ENCODE measurements at places on chromosomes 13 and 19. TPM values are rescaled to one million over a fixed set of nuclear protein-coding genes. Genes with fewer than 3 reads are reported as not detected.

IGFL1 gene
- total RNA-seq = not detected

PLK5 gene
- not detected for total RNA-seq

KCNN4 gene
- 53.0 TPM for total RNA-seq

FCER2 gene
- 0.23 TPM for total RNA-seq

GRCh38 chr19:49340069-49340864 is 5.1 kb downstream of the CD37 start:
- no peak for DNase-seq
- peak overlapping the region; percentile 50 for H3K27ac ChIP-seq
- no peaks in the 10 kb centered on the region for H3K27me3 ChIP-seq

- H3K27me3 ChIP-seq = no peaks in the 10 kb centered on the region
- H3K27ac ChIP-seq = no peak overlapping the region
- no peaks in the 10 kb centered on the region for H3K36me3 ChIP-seq
- H3K4me3 ChIP-seq = no peak overlapping the region
- DNase-seq = no peak
Observed at GRCh38 chr13:69882451-69882850, 225.2 kb upstream of the ATXN8OS start.

DNA sequence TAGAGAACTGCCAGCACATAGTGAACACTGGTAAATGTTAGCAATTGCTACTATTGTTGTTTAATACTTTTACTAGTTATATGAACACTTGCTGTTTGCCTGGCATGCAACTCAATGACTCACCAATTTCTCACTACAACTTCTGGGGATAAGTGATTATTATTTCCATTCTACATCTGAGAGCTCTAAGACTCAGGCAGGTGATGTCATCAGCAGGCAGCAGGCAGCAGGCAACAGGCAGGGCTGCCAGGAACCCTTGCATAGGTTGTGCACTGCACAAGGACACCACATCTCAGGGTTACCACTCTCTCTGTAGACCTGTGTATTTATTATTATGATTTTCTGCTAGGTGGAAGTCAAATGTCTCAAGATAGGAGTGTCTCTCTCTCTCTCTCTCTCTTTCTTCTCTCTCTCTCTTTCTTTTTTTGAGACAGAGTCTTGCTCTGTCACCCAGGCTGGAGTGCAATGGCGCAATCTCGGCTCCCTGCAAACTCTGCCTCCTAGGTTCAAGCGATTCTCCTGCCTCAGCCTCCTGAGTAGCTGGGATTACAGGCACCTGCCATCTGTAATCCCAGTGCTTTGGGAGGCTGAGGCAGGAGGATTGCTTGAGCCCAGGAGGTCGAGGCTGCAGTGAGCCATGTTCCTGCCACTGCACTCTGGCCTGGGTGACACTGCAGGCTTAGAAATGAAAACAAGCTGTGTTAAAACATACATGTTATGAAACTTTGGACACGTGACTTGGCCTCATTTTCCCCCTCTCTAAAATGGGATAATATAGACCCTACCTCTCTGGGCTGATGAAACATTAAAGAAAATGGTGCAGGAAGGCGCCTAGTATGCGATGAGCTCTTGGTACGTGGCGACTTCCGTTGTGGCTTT is 22.7 kb downstream of the HPN start:
- no peak for DNase-seq
- no peak overlapping the region for H3K4me3 ChIP-seq
- H3K4me1 ChIP-seq = peaks cover 8% of the 10 kb centered on the region
- peaks cover 2% of the 10 kb centered on the region for H3K27me3 ChIP-seq
- H3K36me3 ChIP-seq = no peaks in the 10 kb centered on the region

- no peaks in the 10 kb centered on the region for H3K27me3 ChIP-seq
- no peaks in the 10 kb centered on the region for H3K4me1 ChIP-seq
- no peak for DNase-seq
Observed at GRCh38 chr13:37369616-37370015, 229.0 kb downstream of the POSTN start.

DNA sequence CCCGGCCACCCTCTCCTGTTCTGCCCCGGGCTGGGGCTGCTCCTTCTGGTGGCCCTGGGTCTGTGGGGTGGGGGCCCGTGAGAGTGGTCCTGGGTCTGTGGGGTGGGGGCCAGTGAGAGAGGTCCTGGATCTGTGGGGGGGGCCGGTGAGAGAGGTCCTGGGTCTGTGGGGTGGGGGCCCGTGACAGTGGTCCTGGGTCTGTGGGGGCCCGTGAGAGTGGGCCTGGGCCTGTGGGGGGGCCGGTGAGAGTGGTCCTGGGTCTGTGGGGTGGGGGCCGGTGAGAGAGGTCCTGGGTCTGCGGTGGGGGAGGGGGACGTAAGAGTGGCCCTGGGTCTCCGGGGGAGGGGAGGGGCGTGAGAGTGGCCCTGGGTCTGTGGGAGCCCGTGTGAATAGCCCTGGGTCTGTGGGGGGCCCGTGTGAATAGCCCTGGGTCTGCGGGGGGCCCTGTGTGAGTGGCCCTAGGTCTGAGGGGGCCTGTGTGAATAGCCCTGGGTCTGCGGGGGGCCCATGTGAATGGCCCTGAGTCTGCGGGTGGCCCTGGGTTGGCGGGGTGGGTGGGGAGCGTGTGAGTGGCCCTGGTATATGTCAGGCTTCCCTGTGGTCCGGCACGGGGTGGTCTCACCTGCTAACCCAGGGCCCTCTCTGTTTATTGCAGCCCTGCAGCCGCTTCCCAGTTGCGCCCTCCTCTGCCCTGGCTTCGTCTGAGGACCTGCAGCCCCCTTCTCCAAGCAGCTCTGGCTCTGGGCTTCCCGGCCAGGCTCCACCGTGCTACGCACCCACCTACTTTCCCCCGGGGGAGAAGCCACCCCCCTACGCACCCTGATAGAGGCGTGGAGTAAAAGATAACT is 52.3 kb downstream of the TMEM255B start:
- H3K27ac ChIP-seq = no peak overlapping the region
- no peaks in the 10 kb centered on the region for H3K36me3 ChIP-seq
- H3K4me1 ChIP-seq = peaks cover 11% of the 10 kb centered on the region
- H3K27me3 ChIP-seq = no peaks in the 10 kb centered on the region
- H3K4me3 ChIP-seq = no peak overlapping the region

DNA sequence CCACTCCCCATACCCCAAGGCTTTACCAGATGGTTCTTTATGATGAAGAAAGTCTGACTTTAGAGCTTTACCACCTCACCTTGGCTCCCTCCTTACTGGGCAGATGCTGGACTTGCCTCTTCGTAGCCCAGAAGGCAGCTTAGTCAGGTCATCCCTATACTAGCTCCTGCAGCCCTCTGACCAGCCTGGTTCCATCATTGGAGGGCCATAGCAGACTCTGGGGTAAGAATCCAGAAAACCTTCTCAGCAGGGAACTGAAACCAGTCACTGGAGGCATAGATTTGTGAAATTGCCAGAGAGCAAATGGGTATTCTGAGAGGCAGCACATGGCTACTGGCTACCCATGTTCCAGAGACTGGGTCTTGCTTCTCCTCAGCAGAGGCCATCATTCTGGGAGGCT is 21.8 kb upstream of the ZNF492 start:
- H3K27ac ChIP-seq = no peak overlapping the region
- no peak overlapping the region for H3K4me3 ChIP-seq
- H3K4me1 ChIP-seq = no peaks in the 10 kb centered on the region
- no peak for DNase-seq
- no peaks in the 10 kb centered on the region for H3K27me3 ChIP-seq
- no peaks in the 10 kb centered on the region for H3K36me3 ChIP-seq

DNA sequence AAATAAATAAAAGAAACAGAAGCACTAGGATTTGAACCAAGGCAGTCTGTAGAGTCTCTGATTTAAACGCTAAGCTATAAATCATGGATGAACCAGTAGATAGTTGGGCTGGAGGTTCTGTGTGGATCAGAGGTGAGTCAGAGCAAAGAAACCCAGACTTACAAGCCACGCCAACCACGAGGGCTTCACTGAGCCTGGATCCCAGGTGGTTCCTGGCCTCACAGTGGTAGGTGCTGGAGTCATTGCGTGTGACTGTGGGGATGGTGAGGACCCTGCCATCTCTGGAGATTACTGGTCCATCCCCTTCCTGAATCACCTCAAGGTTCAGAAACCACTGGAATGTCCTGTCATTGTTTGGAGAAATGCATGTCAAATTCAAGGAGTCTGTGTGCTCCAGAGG is 19.3 kb upstream of the CEACAM20 start:
- no peaks in the 10 kb centered on the region for H3K4me1 ChIP-seq
- H3K27me3 ChIP-seq = no peaks in the 10 kb centered on the region
- no peak overlapping the region for H3K4me3 ChIP-seq
- no peaks in the 10 kb centered on the region for H3K36me3 ChIP-seq

GRCh38 chr19:29745253-29745652 is 30.2 kb upstream of the C19orf12 start:
- no peaks in the 10 kb centered on the region for H3K36me3 ChIP-seq
- H3K27me3 ChIP-seq = peaks cover 10% of the 10 kb centered on the region
- H3K27ac ChIP-seq = no peak overlapping the region
- no peak for DNase-seq

DNA sequence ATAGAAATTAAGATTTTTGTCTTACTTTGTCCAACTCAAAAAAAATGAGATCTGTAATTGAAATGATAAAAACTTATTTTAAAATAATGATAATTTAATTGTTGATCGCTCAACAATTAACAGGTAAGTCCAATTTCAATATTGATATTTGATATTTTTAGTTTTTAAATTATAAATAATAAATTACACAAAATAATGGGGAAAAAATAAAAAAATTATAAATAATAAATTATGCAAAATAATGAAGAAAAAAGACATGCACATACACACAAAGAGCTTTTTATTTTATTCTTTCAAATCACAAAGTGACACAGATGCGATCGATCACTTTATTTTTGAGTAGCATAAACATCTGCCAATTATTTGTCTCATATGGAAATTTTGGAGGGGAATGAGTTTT is 40.8 kb downstream of the KCTD12 start:
- H3K36me3 ChIP-seq = no peaks in the 10 kb centered on the region
- no peaks in the 10 kb centered on the region for H3K4me1 ChIP-seq
- no peak overlapping the region for H3K27ac ChIP-seq
- DNase-seq = no peak
- peaks cover 10% of the 10 kb centered on the region for H3K27me3 ChIP-seq
